ENCODE measurements at places on chromosomes 5 and 9.

DNA sequence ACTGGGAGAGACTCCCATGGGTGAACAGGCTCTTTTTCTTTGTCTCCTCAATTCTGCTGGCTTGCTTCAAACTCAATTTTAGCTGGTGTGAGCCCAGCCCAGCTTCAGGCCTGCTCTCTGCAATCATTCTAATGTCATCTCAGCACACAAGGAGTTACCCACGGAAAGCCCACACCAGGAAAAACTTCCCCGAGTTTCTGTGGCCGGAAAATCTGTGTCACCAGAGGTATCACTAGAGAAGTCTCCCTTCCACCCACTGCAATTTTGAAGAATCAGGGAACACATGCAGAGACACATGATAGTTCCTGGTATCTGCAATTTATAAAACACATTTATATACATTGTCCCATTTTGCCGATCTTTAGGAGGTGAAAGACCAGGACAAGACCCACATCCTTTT lies 13.5 kb upstream of the NDFIP1 start:
- no peak for DNase-seq

GRCh38 chr5:33936381-33937016 lies at the start of gene RXFP3:
Gene RXFP3, plus strand, starts transcription at chr5:33936386. Its CDS starts 355 bp downstream, at chr5:33936741.
- no peak for DNase-seq

GRCh38 chr9:123246534-123246933 lies 21.9 kb downstream of the STRBP start:
- DNase-seq = no peak

- no peak for DNase-seq
These were observed 176.1 kb downstream of the ATPSCKMT start for GRCh38 chr5:10073441-10074104.

- peak; percentile 63 for DNase-seq
These were observed 120.2 kb downstream of the SEMA6A start for GRCh38 chr5:116454417-116454927.

DNA sequence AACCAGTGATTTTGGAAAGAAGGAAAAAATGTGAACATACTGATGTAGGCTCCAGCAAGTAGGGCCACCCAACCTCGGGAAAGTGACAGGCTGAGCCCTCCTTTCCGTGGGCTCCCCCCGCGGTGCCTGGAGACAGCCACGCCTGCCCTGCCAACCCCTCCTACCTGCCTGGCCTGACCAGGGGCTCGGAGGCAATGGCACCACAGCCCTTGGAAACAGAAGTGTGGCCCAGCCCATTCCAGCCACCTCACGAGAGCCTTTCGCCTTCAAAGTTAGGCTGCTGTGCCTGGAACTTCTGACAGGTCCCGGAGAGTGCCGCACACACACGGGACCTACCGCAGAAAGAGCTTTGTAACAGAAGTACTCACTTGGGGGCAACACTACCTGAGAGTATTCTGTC lies 49.5 kb upstream of the LRRC14B start:
- no peak for DNase-seq

DNA sequence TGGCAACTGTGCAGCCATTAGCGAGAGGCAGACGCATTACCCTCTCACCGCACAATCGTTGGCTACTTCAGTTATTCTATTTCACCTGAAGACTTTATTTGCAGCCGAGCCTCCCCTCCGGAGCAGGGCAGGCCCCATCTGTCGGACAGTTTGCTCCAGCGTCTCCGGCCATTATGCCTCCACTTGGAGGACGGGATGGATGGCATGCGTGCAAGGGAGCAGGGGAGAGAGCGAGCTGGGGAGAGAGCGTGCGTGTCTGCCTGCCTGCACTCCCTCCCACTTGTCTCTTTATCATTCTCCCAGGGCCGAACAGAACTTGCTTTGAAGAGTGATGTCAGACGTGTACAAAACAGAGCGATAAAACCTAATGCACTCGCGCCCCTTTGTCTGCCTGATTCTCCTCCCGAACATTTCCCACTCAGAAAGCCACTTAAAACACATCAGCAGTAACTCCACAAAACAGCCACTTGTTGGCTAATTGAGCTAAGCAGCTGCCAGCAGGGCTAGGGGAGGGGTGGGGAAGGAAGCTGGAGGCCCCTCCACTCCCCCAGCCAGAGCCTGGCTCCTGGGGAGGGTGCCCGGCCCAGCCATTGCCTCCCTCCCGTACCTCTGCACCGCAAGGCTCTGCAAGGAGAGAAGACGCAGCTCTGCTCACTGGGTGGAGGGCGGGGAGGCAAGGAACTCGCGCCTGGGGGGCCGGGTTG lies 43.4 kb upstream of the FUBP3 start:
- no peak for DNase-seq

DNA sequence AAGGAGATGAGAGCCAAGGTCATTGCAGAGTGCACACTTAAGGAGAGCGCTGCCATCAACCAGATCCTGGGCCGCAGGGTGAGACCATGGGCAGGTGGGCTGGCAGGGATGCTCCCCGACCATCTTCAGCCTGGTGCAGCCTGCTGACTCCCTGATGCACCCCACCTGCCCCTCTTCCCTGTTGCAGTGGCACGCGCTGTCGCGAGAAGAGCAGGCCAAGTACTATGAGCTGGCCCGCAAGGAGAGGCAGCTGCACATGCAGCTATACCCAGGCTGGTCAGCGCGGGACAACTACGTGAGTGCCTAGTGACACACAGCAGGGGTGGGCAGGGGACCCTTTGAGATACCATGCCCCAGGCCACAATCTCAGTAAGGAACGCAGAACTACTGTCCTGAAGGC lies 28.3 kb downstream of the TCF7 start:
- no peak for DNase-seq

GRCh38 chr5:35488055-35488454 lies 129.6 kb upstream of the SPEF2 start:
- no peak for DNase-seq
